ENCODE measurements at places on chromosomes 2 and 18.

GRCh38 chr2:32918774-32919173, 28.0 kb upstream of the LTBP1 start:
- DNase-seq, result no peak

GRCh38 chr2:66069937-66070720, 364.8 kb upstream of the MEIS1 start:
- no peak for DNase-seq

GRCh38 chr2:150475479-150476250, 11.8 kb downstream of the RND3 start:
- DNase-seq, result no peak

- no peak for DNase-seq
These were observed 61.6 kb downstream of the TTC21B start for GRCh38 chr2:165891943-165892342.

GRCh38 chr2:15823459-15824396, 116.6 kb upstream of the MYCN start:
- no peak for DNase-seq

- DNase-seq, result no peak
These were observed 17.8 kb upstream of the TMEM18 start for GRCh38 chr2:694906-695510.

DNA sequence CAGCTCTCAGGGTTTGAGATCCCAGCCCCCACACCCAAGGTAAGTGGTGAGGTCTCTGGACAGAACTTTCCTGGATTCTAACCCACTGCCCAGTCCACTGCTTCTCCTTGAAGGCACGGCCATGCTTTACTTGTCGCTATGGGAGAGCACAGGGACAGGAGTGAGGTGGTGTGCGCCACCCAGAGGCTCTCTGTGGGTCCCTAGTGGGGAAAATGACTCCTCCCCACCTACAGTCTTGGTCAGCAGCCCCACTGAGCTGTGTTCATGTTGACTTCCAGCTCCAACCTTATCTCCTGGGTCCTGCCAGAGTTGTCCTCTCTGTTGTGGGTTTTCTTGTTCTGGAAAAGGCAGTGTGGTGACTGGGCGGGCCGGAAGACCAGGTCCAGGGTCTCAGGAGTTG, 11.1 kb downstream of the TET3 start:
- no peak for DNase-seq

All from renal cortical epithelial cell (primary cell).